ENCODE measurements at places on chromosomes 2 and 18. TPM values are rescaled to one million over a fixed set of nuclear protein-coding genes. Genes with fewer than 3 reads are reported as not detected.
A peak's percentile ranks its signal among the peaks of the same experiment; 100 is the strongest.

Gene SLC25A12
- 53.3 TPM for polyA plus RNA-seq

Gene CBLN2
- 1.0 TPM for polyA plus RNA-seq

DNA sequence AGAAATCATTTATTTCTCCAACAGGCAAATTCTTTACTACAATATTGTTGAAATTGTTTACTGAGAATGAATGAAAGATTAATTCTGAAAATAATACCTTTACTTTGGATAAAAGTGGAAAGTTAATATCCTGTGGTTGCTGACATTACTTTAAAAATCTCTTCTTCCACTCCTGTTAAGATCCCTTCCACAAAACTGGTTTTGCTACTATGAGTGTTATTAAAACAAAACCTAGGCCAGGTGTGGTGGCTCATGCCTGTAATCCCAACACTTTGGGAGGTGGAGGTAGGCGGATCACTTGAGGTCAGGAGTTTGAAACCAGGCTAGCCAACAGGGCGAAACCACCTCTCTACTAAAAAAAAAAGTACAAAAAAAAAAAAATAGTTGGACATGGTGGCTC lies 123.9 kb upstream of the CCDC150 start:
- DNase-seq: no peak

DNA sequence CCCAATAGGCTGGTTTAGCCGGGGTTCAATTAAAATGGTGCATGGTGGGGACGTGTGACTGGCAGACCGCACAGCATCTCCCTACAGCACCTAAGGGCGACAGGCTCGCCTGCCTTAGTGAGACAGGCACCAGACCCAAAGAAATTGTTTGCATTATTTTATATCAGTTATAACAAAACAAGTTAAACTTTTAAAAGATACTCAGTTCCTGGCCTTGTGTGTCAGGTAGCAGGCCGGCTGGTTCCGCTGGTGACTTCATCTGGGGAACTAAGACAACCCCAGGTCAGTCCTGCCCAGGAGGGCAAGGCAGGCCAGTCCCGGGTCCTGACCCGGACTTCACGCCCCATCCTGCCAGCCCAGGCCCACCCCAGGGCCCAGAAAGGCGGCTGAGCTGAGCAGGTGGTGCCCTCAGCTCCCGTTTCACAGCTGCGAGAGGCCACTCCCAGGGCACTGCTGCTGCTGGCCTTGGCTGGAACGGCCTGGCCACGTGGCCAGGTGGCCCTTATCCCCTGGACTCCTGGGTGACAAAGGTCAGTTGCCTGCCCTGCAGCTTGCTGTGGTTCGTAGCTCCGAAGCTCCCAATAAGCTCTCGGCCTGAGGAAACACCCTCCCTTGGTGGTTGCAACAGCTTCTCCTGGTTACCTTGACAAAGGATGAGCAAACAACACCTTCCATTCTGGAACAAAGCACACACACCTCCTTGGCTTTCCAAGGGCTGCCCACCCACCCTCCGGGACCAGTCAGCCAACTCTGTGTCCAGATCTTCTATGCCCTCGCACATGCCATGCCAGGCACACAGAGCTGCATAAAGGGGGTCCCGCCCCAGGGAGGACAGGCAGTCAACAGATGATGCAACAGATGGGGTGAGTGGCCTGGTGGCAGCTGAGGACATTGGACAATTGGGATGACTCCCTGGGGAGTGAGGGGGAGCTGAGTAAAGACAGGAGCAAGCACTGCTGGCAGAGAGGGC lies 11.3 kb upstream of the AGXT start:
- no peak for DNase-seq

Gene DSG1
- polyA plus RNA-seq: not detected

- DNase-seq: no peak
Observed at GRCh38 chr18:34364699-34365098, 140.0 kb upstream of the NOL4 start.

- DNase-seq: peak; percentile 55
Observed at GRCh38 chr2:164937864-164938401, 17.4 kb downstream of the SLC38A11 start.

- no peak for DNase-seq
Observed at GRCh38 chr2:209441541-209441940, 17.7 kb downstream of the MAP2 start.

- DNase-seq: no peak
Observed at GRCh38 chr2:223978451-223978850, 21.2 kb downstream of the MRPL44 start.

- peak; percentile 25 for DNase-seq
Observed at GRCh38 chr18:79107886-79108285, 38.7 kb downstream of the ATP9B start.

- DNase-seq: no peak
Observed at GRCh38 chr2:177262092-177262491, 2.4 kb downstream of the NFE2L2 start.

DNA sequence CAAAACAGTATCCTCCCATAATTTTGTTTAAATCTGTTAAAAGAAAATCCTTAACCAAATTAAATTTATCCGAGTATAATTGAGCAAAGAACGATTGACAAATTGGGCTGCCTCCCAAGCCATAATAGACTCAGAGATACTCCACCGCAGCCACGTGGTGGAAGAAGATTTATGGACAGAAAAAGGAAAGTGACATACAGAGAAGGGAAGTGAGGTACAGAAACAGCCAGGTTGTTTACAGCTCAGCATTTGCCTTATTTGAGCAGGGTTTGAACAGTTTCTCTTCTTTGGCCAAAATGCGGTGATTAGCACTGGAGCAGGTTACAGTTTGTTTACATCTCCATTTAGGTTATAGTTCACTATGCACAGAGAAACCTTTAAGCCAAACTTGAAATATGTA lies 60.8 kb downstream of the KYNU start:
- DNase-seq: no peak

DNA sequence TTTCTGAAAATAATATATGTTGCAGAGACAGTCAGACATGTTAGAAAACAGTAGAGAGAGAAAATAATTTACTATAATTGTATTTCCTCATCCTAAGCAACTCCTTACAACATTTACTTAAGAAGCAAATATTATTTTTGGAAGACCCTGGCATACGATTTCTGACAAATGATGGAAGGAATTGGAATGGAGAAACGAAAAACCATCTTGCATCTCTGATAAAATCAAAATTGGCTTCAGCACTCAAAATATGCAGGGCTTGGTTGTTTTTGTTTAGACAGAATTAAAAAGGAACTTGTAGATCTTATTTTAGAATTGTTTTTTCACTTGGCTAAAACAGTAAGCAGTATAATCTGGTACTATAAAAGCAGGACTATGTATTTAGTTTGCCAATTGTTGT lies 88.1 kb downstream of the NRXN1 start:
- no peak for DNase-seq
